GM06990 (cell line): ENCODE measurements at places on chromosomes 5 and 9.
A peak's percentile ranks its signal among the peaks of the same experiment; 100 is the strongest.

DNA sequence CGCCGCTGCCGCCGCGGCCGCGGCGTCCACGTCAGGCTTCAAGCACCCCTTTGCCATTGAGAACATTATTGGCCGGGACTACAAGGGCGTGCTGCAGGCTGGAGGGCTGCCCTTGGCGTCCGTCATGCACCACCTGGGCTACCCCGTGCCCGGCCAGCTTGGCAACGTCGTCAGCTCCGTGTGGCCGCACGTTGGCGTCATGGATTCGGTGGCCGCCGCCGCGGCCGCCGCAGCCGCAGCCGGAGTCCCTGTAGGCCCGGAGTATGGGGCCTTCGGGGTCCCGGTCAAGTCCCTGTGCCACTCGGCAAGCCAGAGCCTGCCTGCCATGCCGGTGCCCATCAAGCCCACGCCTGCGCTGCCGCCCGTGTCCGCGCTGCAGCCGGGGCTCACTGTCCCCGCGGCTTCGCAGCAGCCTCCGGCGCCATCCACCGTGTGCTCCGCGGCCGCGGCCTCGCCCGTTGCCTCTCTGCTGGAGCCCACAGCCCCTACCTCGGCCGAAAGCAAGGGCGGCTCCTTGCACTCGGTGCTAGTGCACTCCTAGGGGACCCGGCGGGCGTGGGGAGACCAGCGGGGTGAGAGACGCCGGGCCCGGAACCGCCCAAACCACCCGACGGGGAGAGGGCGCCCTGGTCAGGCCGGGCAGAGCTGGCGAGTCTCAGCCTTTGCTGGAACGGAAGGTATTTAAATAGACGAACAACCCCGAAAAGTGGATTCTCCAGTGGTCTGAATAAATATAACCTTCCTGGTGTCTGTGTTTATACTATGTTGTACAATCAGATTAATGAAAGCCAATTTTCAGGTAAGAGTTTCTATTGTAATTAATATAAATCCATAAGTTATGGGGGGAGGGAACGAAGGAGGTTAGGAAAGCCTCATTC, 1.2 kb downstream of the FOXB2 start:
- DNase-seq, result no peak

DNA sequence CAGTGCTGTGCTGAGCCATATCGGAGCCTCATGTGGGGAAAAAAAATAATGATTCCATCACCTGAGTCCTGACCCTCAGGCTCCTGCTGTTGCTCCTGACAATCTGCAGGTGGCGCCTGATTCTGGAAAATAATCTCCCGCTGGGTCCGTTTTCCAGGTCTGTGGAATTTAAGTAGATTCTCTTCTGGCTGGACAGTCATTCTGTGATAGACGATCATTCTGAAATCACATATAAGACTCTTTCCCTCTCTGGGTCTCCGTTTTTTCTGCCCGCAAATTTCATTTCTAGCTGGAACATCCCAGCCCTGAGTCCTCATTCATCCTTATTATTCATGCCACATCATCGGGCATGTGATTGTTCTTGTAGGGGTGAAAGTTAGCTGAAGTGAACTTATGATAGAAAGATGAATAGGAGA, 22.1 kb upstream of the STXBP1 start:
- DNase-seq, result no peak

GRCh38 chr9:136544964-136545691, 720 bp downstream of the NOTCH1 start:
- peak; percentile 75 for DNase-seq

- no peak for DNase-seq
Measured at GRCh38 chr5:115431116-115431515, 113.5 kb downstream of the FEM1C start.

DNA sequence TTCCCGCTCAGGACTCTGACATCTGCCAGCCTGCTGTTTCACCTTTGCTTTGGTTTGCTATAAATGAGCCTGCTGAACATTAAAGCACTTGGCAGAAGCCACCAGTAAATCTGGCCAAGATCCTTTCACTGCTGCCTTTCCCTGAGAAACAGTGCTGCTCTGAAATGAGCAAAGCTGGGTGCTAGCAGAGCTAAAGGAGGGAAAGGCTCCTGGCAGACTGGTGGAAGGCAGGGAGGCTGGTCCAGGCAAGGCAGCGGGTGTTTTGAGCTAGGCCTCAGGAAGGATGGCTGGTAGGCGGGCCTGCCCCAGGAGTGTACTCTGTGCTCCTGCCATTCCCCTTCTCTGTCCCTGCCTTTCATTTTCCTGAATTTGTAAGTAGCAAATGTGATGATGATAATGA, 52.5 kb upstream of the PTGS1 start:
- DNase-seq, result no peak

DNA sequence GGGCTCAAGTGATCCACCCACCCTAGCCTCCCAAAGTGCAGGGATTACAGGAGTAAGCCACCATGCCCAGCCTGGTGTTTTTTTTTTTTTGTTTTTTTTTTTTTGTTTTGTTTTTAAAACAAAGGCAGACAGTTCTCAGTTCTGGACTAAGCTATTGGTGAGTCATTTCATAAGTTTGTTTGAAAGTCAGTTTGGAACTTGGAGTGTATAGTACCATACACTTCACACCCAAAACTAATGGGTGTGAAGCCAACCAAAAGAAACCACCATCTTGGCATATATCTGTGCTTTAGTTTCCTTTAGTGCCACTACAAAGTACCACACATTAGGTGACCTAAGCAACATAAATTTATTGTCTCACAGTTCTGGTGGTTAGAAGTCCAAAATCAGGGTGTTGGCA, 13.4 kb downstream of the MAST4 start:
- no peak for DNase-seq

GRCh38 chr5:6674421-6674820, 38.8 kb upstream of the TENT4A start:
- DNase-seq, result no peak

GRCh38 chr9:14391620-14392019, 77.7 kb upstream of the NFIB start:
- no peak for DNase-seq

- no peak for DNase-seq
Measured at GRCh38 chr5:80615266-80615914, 39.1 kb upstream of the MSH3 start.
